ENCODE measurements at places on chromosomes 2 and 18.

DNA sequence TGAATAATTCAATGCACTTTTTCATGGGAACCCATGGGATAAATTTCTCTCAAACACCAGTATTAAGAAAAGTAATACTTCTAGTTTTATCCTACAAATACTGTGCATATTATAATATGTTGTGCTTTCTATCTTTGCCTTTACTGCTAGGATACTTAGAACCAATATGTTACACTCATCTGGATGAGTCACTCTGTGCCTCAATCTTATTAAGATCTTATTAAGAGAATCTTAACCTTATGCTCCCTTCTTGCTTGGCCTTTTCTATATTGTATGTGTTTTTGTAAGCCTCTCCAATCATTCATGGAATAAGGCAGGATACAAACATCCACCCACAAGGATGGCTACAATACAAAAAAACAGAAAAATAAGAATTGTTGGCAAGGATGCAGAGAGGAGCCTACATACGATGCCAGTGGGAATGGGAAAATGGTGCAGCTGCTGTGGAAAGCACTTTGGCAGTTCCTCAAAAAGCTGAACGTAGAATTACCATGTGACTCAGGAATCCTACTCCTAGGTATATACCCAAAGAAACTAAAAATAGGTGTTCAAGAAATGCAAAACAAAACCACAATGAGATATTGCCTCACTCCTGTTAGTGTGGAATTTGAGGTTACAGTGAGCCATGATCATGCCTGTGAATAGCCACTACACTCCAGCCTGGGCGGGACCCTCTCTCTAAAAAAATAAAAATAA lies 10.7 kb upstream of the TWSG1 start:
- DNase-seq = no peak

GRCh38 chr2:51219468-51219867 lies 187.5 kb upstream of the NRXN1 start:
- DNase-seq = no peak

GRCh38 chr2:140650825-140651224 lies 1480.0 kb downstream of the LRP1B start:
- no peak for DNase-seq

- no peak for DNase-seq
Observed at GRCh38 chr2:35080231-35080910, 1275.2 kb upstream of the CRIM1 start.

DNA sequence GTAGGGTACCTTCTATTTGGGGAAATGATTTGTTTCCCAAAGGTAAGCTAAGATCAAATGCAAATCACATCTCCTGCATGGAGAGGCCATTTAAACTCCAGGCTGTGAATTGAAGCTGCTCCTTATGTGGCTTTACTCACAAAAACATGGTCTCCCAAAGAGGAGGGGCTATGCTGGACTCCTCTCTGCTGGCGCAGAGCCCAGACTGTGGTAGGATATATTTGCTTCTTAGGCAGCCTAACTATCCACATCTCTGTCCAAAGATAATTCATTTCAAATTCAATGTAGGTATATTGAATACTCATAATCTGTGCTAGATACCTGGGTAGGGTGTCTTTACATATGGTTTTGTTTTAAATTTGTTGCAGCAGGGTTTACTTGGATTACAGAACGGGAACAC lies 358.5 kb downstream of the ALK start:
- no peak for DNase-seq

DNA sequence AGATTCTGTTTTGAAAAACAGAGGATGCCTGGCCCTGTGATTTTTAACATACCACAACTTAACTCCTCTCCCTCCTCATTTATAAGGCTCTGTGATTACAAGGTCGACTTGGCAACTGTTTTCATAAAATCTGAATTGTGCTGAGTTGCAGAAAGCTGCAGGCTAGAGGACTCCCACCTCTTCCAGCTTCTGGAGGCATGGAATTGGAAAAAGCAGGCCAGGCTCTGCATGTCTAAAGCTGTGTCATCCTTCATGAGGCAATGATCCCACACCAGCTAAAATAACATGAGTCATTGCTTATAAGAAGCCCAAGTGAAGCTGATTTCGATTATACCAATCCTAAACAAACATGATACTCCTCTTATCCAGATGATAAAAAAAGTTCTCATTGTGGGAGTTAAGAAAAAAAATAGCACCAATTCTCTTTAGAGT lies 11.7 kb downstream of the ARHGAP28 start:
- DNase-seq = no peak

DNA sequence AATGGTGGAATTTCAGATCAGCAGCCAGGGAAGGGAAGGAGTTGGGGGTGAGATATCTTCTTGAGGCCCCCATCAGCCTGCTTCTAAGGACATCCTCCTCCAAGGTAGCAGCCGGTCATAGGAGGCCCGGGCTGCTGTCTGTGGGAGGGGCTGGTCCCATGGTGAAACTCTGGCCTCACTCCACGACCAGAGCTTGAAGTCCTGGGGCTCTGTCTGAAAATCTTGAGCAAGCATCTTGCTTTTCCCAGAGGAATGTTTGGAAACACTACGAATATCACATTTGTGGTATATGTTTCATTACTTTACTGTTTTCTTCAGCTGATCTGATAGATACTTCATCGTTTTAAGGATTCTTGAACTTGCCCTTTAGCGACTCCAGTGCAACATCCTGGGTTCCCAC lies 103.7 kb downstream of the CTAGE1 start:
- DNase-seq = no peak

DNA sequence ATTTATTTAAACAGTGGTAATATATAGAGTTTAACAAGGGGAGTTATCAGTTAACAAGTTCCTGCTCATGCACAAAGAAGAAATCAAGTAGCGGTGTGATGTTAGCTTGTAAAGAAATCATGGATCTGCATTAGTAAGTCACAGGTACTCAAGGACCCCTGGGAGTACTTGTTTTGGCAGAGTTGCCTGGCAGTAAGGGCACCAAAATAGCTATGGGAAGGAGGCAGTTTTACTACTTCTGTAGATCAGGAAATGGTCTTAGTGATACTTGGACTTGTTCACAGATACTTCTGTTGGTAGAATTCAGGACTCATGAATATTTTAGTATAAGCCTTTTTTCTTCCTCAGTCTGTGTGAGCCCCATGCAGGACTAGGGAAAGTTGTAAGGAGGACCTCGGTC lies 107.3 kb upstream of the IL1R2 start:
- no peak for DNase-seq
